ENCODE measurements at places on chromosomes 2 and 18.

DNA sequence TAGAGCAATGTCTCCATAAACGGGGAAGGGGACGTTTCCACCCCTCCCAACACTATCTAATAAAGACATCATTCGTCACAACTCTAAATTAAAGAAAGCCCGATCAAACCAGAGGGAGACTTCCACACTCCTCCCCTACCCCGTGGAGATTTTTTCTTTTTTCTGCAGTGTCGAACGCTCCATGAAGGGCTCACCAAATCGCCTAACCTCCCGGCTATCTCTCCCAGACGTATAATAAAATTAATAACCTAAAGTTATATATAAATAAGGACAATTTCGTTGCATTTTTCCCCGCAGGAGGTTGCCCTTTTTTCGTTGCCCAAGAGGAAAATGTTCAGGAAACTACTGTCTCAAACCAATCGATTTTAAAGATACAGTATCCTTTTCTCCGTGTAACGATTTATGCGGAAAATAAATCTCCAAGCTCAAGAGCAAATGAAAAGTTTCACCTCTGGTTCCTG, 2.4 kb downstream of the EVX2 start:
- DNase-seq, result no peak

- DNase-seq, result no peak
These were observed 192.7 kb downstream of the PLCL1 start for GRCh38 chr2:197997083-197997541.

DNA sequence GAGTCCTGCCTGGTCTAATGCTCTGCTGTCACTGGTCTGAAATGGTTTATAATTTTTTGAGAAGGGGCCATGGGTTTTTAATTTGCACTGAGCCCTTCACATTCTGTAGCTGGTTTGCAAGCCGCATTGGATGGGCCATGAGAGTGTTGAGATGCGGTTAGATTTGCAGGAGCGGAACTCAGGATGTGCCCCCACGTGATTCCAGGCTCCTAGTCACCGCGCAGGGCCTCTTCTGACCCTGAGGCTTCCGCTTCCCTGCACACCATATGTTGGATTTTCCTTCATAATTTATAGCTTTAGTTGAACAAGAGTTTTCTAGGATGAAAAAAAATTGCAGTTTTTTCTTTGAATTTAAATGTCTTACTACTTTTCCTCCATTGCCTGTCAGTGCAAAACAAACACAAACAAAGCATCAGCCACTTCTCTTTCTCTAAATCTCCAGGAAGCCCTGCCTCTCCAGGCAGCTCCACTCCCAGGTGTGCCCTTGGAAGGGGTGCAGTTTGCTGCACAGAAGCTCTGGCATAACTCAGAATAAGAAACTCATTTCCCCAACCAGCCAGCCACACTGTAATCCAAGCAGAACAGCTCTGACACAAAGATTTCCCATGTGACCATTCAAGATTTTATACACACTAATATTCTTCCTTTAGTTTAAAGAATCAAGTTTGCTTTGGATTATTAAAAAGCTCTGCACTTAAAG, 18.4 kb upstream of the TPO start:
- DNase-seq, result no peak

- no peak for DNase-seq
These were observed 337.3 kb downstream of the OSR1 start for GRCh38 chr2:19021100-19021476.

GRCh38 chr2:28403370-28403956, 10.8 kb downstream of the FOSL2 start:
- no peak for DNase-seq

DNA sequence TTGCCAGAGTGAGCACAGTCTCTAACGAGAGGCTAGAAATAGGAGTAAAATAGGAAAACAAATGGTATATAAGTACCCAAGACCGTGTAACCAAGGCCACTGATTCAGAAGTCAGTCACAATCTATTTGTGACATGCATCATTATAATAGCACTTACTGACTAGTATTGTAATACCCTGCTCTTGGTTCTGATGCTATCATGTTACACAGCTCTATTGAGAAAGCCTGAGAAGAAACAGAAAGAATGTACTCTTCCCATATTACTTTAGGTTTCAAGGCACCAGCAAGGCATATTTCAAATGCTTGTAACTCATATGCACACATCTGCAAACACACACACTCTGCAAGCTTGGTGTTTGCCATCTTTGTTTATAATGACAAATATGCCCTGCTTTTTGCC, 746.4 kb downstream of the SLC4A3 start:
- no peak for DNase-seq

DNA sequence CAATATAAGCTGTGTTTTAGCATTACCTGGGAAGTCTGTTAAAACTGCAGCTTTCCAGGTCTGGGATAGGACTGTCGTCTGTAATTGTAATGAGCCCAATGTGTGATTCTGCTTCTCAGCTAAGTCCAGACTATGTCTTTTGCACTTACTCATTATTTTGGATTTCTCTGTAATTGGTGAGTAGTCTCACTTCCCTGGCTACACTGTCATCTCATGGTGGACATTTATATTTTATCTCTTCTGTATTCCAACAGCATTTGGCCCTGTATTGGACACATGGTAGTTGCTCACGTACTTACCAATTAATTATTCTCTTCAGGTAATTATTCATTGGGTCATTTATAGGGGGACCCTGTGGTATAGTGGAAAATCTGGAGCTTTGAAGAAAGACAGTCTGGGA, 28.0 kb downstream of the LHCGR start:
- no peak for DNase-seq

- no peak for DNase-seq
These were observed 7.7 kb upstream of the FAM117B start for GRCh38 chr2:202627042-202627441.
